Activated CD4-positive, alpha-beta memory T cell treated with anti-CD3 and anti-CD28 coated beads for 36 hours (primary cell): ENCODE measurements at places on chromosomes 3 and 15.

- DNase-seq: no peak
These were observed 71.4 kb downstream of the KLF13 start for GRCh38 chr15:31397851-31398661.

GRCh38 chr3:32643354-32643753, 41.6 kb upstream of the CNOT10 start:
- no peak for DNase-seq

- no peak for DNase-seq
These were observed 2.2 kb upstream of the FAM240A start for GRCh38 chr3:46609944-46610722.

DNA sequence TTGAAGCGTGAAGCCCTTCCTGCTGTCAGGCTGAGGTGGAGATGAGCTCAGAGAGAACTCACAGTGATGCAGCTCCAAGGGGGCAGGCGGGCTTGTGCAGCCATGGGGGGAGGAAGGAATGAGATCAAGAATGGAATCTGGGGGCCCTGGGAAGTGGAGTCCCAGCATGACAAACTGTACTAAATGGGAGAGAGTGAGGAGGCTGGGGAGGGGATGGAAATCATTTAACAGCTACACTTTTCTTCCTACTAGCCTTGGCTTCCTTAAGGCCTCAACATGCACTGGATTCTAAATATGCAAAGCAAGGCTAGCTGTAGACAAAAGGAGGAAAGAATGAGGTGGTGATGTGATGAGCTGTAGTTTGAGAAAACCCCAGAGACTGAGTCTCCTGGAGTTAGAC, 133.9 kb downstream of the EEFSEC start:
- DNase-seq: no peak

DNA sequence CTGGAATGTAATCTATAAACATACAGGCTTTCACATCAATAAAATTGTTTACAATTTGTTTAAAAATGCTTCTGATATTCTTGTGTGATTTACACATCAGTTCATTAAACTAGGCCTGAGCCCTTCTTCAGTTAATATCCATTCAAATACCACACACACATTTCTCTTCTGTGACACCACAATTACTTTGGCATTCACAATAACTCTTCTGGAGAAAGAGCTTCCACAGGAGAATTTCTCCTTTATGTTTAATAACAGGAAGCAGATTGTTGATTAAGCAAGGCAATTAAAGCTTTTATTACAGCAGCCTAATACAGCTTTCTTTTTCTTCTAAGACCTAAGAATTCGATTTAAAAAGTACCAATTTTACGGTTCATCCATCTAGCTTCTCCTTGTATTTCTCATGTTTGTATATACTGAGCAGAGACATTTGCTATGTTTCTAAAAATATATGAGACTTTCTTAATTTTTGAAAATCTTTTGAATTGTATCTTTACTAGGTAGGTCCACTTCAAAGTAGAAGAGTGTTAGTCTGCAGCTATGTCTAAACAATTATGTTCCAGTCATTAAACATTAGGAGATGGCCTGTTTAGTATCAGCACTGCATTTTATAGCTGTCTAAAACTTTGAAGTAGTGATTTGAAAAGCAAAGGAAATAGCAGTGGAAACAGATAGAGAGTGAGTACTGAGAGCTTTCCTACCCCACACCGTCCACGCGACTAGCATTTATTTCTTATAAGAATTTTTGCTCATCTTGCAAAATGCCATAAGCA, 511.1 kb upstream of the UBE2E2 start:
- DNase-seq: no peak

DNA sequence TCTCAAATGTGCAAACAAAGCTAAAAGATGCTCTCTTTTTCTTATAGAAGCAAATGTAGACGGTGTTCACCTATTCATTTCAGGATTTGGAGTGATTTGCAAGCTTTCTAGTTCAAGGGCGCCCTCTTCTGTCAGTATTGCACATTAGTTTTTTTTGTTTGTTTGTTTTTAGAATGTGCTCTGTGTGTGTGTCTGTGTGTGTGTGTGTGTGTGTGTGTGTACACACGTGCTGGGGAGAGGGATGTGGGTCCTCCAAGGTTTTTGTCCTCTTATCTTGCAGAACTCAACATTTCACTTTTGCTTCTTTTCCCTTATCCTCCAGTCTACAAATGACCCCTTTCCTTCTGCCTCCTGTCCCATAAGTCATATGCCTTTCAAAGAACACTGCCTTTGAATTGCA, 23.5 kb downstream of the DNAH1 start:
- peak; percentile 44 for DNase-seq

DNA sequence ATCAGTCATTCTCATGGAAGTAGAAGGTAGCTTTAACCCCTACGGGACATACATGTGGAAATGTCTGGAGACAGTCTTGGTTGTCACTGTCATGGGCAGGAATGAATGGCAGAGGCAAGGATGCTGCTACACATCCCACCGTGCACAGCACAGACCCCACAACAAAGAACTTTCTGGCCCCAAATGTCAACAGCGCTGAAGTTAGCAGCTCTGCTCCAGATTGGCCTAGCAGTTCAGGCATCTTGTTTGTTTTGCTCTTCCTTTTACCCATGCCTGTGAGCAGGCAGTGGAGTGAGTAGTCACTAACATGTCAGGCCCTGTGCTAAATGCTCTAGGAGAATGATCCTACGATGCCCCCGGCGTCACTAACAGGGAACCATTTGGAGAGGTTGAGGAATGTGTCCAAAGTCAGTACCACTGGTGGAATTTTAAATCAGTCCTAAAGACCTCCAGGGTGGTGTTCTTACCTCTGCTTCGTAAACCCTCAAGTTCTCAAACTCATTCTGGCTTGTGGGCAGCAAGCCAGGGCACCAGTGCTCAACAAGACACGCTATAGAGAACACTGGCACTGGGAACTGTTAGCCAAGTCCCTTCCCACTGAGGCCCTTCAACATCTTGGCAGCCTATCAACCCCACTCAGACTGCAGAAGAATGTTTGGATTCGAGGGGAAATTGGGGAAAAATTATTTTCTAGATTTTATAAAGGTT, 142.2 kb downstream of the FOXP1 start:
- no peak for DNase-seq

DNA sequence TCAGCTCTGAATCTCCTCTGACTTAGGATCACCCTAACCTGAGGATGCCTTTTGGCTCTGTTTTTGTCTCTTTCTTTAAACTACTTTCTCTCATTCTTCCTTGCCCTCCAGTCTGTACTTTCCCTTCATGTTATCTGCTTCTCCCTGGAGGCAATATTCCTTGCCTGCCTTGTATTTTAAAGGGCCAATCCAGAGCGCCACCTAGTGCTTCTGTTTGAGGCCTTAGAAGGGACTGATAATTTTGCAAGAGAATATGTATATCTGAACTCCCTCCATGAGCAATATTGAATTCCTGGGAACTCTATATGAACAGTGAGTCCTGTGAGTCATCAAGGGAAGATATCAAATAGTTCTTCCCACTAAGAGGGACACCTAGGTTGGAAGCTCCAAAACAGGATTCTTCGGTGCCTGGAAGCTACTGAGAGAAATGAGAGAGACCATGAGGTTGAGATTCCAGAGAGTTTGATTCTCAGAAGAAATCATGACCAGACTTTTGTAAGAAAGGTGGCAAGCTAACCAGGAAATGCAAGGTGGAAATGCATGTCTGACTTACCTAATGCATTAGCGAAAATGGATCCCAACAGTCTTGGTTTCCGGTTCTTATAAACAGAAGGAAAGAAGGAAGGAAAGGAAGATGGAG, 203.8 kb upstream of the CD96 start:
- peak; percentile 50 for DNase-seq

DNA sequence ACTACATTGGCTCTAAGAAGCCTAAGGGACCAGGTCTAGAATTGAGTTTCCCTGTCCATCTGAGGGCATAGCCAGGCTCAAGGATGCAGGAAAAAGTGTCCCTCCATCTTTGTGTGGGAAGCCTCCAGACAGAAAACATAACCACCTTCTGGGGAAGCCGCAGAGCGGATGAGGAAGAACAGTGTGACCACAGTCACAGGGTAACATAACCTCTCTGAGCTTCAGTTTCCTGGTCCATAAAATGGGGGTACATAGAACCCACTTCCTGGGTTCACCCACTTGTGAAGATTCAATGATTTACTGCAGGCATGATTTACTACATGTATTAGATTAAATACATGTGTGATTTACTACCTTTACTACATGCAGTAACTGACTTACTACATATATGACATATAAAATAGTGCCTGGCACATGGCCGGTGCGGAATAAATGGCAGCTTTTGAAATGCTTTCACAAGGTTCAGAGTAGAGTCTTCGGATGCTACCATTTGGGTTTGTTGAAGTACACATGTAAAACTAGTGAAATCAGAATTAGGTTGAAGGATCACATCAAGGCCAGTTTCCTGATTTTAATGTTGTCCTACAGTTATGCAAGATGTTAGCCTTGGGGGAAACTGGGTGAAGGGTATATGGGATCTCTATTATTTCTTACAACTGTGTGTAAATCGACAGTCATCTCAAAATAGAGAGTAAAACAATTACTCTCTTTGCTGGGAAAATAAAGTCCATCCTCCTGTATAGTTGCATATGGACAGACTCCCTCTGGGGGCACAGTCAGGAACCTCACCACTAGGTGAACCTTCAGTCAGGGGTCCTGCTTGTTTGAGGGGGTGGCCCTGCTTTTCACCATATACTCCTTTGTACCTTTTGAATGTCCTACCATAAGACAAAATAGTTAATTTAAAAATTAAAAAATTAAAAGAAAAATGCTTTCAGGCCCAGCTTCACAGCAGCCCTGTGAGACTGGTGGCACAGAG, 86.0 kb downstream of the SEMA5B start:
- DNase-seq: no peak

GRCh38 chr3:193987186-193987585, 148.8 kb upstream of the HES1 start:
- no peak for DNase-seq

DNA sequence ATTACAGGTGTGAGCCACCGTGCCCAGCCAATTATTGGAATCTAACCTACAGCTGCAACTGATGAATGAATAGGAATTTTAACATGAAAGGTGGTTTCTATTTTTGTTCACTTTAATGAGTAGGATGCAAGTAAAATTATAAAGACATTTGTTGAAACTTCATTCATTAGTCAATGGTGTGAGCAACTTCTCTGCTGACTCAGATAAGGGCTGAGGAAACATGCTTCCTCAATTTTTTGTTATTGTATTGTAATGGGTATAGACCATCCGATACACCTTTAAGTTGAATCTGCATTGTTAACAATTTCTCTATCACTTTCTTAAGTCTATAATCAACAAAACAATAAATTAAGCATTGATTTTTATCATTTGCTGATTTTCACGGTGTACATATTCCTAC, 127.8 kb downstream of the STAG1 start:
- DNase-seq: no peak

DNA sequence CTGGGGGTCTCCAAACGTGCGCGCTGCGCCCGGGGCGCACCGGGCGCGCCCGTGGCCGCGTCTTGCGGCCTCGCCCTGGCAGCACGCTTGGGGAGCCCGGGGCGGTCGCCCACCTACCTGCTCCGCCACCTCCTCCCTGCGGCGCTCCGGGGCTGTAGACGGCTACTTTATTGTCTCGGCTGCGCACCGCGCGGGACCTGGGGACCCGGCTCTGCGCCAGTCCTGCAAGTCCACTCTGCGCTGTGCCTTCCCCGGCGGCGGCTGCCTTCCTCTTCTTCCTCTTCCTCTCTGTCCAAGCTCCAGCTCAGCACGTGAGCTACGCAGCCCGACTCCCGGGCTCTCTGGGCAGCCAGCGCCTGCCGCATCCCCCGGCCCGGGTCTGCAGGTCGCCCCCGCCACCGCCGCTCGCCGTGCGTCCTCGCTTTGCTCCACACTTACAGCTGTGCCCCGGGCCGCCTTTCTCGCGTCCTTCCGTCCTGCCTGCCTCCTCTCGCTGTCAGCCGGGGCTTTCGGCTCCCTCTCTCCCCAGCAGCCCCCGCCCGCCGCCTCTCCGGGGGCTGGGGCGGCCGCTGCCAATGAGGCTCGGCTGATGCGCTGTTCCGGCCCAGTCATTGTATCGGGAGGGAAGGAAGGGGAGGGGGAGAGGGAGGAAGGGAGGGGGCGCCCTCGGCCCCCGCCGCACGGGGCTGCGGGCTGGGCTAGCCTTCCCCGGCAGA, 156.4 kb upstream of the FRMD4B start:
- DNase-seq: no peak
